Renal cortex interstitium (tissue), 15 donors: ENCODE measurements at places on chromosomes 2 and 18.
A peak's percentile ranks its signal among the peaks of the same experiment; 100 is the strongest.

GRCh38 chr2:50529600-50530218 lies 502.2 kb downstream of the NRXN1 start:
- peak; percentile 39 for DNase-seq

GRCh38 chr2:189709501-189710221 lies 35.2 kb downstream of the ANKAR start:
- DNase-seq = no peak

DNA sequence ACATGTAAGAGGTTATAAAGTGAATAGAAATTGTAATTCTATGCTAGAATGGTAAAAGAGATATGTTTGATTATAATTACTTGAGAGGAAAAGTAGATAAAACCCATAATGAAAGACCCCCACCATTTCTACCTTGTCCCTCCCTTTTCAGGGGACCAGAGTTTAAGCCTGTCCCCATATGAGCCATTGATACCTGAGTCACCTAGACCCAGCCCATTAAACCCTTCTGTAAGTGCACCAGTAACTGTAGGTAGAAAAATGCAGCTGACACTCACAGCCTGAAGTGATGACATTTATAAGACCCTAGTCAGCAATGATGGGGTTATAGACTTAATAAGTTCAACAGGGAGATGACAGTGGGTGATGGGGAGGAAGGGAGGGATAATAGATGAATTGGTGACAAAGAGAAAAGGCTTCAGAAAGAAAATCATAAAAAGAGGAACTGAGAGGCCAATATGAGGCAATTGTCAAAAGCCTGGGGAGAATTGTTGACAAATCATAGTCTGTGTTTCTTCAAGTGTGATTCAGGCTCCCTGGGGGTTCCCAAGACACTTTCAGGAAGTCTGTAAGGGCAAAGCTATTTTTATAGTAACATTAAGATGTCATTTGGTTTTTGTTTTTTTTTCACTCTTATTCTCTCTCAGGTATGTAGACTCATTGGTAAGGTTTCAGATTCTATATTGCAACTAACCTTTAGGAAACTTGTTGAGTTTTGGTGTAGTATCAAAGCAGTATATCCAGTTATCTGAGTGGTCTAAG lies 544.2 kb downstream of the SATB2 start:
- DNase-seq = no peak

GRCh38 chr2:174124181-174124580 lies 124.2 kb downstream of the OLA1 start:
- no peak for DNase-seq

- no peak for DNase-seq
Measured at GRCh38 chr2:131152074-131152473, 46.9 kb downstream of the PLEKHB2 start.

DNA sequence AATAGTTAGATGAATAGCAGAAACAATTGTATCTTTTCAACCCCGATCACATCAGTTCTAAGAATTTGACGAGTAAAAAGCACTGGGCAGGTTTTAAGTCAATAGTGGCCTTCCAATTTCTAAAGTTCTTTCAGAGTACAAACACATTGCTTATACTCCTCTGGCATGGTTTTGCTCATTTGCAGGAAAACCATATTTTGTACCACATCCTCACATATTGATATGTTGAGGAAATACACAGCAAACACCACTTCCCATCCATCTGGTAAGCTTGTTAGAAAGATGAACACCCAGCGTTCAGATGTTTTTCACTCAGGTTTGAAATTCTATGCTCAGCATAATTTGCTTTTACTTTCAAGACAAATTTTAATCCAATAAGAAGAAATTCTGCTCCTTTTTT lies 344.6 kb upstream of the ACVR2A start:
- DNase-seq = no peak

DNA sequence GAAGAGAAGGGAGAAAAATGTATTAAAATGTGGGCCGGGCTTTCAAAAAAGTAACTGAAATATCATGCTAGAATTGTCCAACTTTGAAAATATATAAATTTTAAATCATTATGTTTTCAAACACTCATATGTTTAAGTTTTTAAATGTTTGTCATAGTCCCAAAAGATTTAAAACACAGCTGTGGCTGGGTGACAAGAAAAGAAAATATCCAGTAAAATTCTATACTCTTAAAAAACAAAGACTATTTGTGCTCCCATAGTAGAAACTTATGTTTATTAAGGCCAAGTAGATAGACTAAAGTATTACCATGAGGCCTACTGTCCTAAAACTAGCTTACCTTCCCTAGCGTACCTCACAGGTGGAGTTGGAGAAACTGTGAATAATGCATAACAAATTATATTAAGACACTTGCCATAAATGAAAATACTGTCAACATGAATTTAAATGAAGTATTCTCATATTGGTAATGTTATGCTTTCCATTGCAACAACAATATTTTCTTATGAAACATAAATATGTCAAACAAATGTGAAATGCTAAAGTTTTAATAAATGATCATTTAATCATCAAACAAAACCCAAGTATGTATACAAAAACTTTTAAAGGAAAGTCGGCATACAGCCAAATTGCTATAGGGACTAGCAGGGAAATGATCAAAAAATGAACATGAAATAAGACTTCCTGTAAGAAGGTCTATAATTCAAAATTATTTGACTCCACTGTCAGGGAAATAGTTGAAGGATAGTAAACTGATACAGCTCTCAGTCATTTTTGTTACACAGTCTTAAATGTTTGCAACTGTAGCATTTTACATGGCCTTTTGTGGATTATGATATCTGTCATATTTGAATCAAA lies 13.4 kb downstream of the MEIS1 start:
- no peak for DNase-seq

- no peak for DNase-seq
Measured at GRCh38 chr2:67828066-67828465, 234.7 kb downstream of the C1D start.

GRCh38 chr2:55051026-55051866 lies 995 bp upstream of the RTN4 start:
- no peak for DNase-seq

- peak; percentile 75 for DNase-seq
Measured at GRCh38 chr2:237662671-237663093, 35.3 kb downstream of the LRRFIP1 start.

- DNase-seq = no peak
Measured at GRCh38 chr2:81250270-81250669, 945.7 kb upstream of the LRRTM1 start.

- DNase-seq = no peak
Measured at GRCh38 chr2:235394278-235394828, 99.5 kb upstream of the AGAP1 start.

DNA sequence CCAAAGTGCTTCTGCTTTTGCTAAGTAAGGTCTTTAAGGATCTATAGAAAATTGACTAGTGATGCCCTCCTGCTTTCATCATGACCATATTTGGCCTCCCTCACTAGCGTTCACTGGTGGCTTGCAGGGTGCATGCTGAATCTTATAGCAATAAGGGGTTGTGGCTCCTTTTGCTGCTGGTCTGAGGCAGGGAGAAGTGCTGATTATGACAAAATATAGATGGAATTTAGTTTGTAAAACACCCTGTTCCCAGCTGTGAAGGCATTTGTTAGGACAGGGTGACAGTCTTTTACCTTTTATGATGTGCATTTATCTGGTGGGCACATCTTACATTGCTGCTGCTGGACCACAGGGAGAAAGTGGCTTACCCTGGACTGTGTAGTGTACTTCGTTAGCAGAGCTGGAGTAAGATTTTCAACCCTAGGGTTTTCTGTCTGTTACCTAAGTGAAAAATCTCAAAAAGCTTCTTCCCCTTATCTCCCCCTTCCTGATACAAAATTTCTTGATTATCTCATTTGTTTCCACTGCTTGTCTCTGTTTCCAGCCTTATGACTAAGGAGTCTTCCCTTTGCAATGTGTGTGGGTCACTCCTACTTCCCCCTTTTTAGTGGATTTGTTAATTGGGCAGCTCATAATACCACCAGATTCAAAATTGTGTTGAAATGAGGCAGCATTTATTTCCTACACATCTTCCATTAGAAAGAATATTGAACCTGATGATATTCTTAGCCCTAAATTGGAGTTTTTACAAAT lies 21.2 kb upstream of the RPL37A start:
- DNase-seq = no peak

DNA sequence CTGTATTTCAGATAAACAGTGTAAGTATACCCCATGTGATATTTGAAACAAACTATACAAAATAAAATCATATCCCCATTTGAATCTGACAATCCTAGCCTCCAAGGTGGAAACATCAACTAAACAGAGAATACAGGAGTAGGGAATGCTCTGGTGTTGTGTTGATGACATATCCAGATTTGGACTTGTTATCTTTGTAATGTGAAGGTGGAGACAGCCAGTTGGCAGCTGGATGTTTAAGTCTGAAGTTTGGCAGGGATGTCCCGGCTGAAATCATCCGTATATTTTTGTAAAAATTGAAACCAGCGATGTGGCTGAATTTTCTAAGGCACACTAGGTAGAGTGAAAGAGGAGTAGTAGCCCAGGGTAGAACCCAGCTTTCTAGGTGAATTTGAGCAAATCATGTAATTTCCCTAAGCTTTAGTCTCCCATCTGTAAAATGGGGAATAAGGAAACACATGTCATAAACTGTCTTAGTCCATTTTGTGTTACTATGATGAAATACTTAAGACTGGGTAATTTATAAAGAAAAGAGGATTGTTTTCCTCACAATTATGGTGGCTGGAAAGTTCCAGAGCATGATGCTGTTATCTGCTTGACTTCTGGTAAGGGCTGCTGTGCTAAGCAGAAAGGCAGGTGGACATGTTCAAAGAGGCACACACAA lies 246.6 kb upstream of the APCDD1 start:
- no peak for DNase-seq

DNA sequence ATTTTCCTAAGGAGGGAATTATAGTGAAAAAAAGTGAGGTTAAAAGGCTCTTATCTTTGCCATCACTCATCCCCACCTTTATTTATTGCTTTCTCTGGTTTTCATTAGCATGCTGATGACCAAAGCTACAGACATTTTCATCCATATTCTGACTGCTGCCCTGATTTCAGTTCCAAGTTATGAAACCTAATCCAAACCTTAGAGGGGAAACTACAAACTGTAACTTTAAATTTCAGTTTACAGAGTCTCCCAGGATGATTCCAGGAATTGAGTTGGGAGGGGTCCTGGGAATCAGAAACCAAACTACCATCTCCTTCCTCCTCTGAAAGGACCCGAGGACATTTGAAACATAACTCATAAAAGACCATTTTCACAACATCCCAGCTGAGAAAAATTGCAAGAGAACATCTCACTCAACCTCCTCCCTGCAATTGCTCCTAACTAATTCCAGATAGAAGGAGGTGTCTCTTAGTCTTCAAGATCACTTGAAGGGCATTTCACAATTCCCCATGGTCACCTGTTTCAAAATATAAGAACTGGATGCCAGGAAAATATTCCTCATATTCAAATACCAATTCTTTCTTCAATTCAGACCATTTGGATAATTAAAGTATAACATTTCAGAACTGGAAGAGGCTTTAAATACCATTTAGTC lies 520.6 kb downstream of the TNS1 start:
- no peak for DNase-seq

GRCh38 chr2:169702996-169703395 lies 8.7 kb downstream of the PHOSPHO2 start:
- DNase-seq = no peak

DNA sequence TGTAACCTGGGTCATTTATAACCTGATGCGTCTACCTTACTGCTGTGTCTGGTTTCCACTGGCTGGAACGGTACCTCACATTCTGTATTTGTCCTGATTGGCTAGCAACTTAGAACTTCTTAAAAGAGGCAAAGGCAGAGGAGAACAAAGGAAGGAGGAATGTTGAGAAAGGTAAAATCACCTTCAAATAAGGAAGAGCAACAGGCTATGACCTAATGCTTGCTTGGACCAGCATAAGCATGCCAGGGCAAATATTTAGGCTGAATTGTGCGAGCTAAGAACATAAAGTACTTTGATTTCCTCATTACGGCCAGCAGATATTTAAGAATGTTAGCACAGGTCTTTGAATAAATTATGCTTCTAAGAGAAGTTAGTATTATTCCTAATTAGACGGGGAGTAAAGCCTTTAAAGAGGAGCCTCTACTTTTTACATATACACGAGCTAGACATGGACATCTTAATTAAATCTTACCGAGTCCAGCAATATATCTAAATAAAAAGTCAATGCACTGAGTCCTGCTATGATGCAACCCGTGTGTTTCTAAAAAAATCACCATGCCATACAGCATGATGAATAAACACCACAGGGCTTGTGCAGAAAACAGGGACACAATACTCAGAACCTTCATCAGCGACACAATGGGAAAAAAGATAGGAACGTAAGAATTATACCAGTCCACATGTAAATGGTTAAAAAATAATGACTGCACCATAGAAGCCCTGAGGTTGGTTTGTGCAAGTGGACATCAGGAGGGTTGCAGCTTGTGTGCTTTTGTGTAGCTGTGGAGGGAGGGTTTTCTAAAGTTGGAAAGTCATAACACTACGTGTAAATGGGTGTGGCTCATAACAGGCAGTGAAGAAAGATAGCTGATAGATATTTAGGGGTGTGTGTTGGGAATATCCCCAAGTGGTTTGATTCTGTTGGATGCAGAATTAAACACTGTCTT lies 14.2 kb downstream of the SEPTIN2 start:
- no peak for DNase-seq

DNA sequence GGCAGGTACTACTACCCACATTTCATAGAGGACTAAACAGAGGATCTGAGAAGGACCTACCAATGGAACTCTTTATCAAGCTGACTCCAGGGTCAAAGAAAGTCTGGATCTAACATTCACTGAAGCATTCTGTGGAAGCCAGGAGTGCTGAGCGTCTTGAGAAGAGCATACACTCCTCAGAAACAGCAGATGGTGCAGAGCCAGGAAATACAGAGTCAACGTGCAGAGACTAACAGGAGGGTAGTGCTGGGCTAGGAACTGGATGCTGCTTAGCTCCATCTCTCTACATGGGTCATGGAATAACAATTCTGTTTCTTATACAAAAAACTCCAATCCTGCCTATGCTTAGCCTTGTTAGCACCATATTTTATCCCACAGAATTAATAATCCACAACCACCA lies 5.5 kb upstream of the SERTAD2 start:
- DNase-seq = no peak

DNA sequence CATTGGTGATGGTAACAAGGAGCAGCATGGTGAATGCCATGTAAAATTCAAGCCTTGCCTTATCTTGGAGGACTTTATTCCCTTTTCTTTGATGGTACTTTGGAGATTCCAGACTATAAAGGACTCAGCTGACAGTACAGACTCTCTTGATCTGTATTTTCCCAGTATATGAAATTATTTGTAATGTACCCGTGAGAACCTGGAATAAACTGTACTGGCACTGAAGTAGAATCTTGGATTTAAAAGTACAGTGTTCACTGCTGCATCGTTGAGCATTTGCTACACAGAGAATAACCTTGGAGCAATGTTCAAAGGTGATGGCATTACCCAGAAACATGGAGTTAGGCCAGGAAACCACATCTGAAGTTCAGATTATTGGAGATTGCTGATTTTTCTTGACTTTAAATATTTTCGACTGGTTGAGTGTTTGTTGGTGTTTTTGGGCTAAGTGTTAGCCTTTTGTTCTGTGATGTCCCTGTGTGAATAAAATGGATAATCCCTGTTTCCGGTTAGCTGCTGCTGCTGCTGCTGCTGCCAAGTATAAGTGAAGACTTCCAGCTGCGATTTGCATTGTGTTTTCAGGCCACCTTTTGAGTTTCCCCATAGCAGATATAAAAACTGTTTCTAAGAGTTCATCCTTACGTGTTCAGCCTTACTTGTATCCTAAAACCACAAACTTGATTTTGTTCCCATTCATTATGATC lies 122.0 kb downstream of the SPTBN1 start:
- DNase-seq = no peak
